Activated naive CD4-positive, alpha-beta T cell treated with anti-CD3 and anti-CD28 coated beads, Interleukin-2, amount 10 ng/mL, durations not matched to agents 7 days and 5 days (primary cell): ENCODE measurements at places on chromosomes 6 and 20.
A peak's percentile ranks its signal among the peaks of the same experiment; 100 is the strongest.

DNA sequence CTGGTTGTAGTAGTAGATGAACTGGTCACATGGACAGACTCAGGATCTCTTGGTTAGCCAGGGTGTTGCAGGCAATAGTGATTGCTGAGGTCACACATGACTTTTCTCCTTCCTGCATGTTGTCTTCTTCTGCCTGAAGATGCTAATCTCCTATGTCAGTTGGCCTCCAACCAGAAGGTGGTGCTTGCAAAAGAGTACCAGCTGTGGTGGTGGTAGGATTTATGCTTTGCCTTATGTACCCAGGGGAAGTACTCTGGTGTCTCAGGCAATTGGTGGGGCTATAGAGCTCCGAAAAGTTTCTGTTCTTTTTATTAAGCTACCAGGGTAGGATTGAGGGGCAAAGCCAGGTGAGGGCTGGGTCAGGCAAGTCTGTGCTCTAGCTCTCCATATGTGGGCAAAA, 98.5 kb downstream of the CARMIL1 start:
- H3K36me3 ChIP-seq, result no peaks in the 10 kb centered on the region
- H3K27me3 ChIP-seq, result peaks cover 5% of the 10 kb centered on the region
- no peak overlapping the region for H3K27ac ChIP-seq
- H3K4me1 ChIP-seq, result peaks cover 4% of the 10 kb centered on the region
- no peak overlapping the region for H3K4me3 ChIP-seq

GRCh38 chr6:166202321-166202733, 34.7 kb upstream of the TBXT start:
- no peak for DNase-seq
- no peaks in the 10 kb centered on the region for H3K36me3 ChIP-seq
- H3K4me3 ChIP-seq, result no peak overlapping the region
- H3K4me1 ChIP-seq, result peaks cover 4% of the 10 kb centered on the region

- peaks cover 5% of the 10 kb centered on the region for H3K27me3 ChIP-seq
- no peaks in the 10 kb centered on the region for H3K4me1 ChIP-seq
- no peak for DNase-seq
- no peak overlapping the region for H3K27ac ChIP-seq
Measured at GRCh38 chr6:139778688-139779087, 404.2 kb upstream of the CITED2 start.

DNA sequence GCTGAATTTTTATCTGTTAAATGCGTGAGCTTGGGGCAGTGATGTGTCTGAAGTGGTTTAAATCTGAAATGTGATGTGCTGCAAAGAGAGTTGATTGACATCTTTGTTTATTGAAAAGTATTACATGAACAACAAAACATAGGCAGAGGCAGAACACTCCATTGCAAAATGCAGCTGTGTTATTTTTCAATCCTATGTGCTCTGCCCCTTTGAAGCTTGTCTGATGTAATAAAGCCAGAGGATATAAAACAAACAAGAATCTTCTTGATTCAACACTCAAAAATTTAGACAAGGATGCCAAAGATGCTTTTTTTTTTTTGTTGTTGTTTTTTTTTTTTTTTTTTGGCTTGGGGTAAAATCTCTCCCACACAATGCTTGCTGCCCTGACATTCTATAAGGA, 482.4 kb upstream of the MMS22L start:
- no peaks in the 10 kb centered on the region for H3K27me3 ChIP-seq
- no peak for DNase-seq
- H3K4me3 ChIP-seq, result no peak overlapping the region
- no peaks in the 10 kb centered on the region for H3K4me1 ChIP-seq

GRCh38 chr6:47303342-47303741, 6.4 kb downstream of the TNFRSF21 start:
- H3K4me3 ChIP-seq, result no peak overlapping the region
- no peak overlapping the region for H3K27ac ChIP-seq
- H3K27me3 ChIP-seq, result peaks cover 47% of the 10 kb centered on the region
- no peaks in the 10 kb centered on the region for H3K36me3 ChIP-seq
- H3K4me1 ChIP-seq, result peaks cover 1% of the 10 kb centered on the region

- H3K36me3 ChIP-seq, result no peaks in the 10 kb centered on the region
- H3K4me1 ChIP-seq, result no peaks in the 10 kb centered on the region
- DNase-seq, result no peak
- no peaks in the 10 kb centered on the region for H3K27me3 ChIP-seq
Measured at GRCh38 chr20:22679197-22679596, 94.8 kb upstream of the FOXA2 start.

DNA sequence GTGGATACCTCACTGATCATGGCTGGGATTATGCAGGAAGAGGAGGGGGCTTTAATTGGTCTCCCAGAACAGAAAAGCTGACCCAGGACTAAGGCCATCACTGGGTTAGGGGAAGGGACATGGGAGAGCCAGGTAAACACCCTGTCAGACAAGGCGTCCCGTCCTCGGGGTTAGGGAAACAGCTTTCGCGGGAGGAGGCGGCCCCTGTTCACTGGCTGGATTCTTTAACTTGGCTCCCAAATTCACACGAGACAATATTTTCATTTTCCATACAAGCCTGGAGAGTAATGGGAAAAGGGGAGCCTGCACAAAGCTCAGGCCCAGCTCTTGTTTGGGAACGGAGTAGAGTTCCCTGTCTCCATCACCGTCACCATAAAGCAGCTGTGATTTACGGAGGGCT, 29.3 kb downstream of the KCNK5 start:
- H3K36me3 ChIP-seq, result peaks cover 3% of the 10 kb centered on the region
- H3K4me3 ChIP-seq, result no peak overlapping the region
- no peaks in the 10 kb centered on the region for H3K4me1 ChIP-seq

DNA sequence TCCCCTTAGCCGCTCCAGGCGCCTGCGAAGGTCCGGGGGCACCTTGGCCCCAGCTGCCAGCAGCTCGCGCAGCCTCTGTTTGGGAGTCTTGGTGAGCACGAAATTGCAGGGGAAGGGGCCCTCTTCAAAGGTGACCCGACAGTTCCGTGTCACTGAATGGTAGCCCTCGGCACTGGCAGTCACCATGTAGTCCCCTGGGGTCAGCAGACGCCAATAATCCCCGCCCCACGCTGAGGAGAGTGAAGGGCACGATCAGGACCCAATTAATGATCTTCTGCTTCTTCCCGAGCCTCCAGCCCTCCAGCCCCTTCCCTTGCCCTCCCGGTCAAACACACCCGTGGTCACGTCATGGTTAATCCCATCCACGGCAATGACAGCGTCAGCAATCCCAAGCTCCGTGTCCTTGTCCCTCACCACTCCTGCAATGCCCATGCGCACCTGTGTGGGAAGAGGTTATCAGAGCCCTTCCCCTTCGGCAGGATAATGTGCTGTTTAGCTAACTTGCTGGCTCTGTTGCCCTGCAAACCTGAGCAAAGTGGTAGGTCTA, 6.2 kb downstream of the CPXM1 start:
- DNase-seq, result no peak
- H3K27ac ChIP-seq, result no peak overlapping the region
- H3K4me1 ChIP-seq, result peaks cover 5% of the 10 kb centered on the region
- H3K27me3 ChIP-seq, result peaks cover 57% of the 10 kb centered on the region
- no peak overlapping the region for H3K4me3 ChIP-seq

DNA sequence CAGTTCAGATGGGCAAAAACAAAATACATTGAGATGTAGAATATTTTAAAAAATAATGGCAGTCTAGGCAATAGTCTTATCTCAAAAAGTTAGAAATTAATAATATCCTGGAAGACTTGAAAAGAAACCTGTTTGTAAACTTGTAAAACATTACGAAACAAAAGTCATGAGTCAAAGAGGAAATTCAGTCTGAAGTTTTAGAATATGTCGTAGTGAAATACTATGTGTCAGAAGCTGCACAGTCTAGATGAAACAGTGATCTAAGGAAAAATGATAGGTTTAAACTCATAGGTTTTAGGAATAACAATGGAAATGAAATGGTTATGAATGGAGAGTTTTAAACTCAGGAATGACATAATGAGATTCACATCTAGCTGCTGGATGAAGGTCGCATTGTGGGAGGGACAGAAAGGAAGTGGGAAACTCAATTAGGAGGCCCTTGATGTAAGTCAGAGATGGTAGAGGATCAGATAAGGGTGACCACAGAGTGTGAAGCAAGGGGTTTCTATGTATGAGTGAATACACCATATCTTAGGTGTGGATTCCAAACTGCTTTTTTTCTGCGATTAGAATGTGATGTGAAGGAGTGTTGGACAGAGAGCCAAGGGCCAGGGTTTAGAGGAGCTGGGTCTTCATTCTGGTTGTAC, 2.8 kb downstream of the SNRPB2 start:
- H3K36me3 ChIP-seq, result peaks cover 62% of the 10 kb centered on the region
- no peak for DNase-seq
- H3K4me3 ChIP-seq, result no peak overlapping the region
- H3K27ac ChIP-seq, result peak overlapping the region; percentile 5
- peaks cover 52% of the 10 kb centered on the region for H3K4me1 ChIP-seq

DNA sequence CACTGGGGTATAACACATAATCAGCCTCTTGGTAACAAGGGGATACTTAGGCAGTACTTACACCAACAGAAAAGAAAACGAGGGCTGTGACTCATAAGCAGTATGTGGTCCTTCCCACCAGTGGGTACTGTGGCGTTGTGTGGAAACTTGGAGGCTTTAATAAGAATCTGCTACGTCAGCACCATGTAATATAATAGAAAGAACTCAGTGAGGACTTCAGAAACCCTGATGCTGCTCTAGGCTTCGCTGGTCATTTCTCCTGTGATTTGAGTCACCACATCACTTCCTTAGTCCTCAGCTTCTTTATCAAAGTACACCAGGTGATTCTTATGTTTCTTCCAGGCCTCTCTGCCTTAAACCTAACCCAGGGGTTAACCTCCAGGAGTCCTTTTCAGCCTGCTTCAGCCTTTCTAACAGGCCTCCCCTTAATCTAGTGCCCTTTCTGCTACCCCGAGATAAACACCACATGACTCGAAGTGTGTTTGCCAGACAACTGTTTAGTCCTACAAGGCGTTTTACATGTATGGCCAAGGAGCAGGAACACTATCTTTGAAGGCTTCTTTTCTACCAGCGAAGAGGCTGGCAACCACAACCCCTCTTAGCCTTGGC, 68.5 kb downstream of the FYN start:
- H3K4me3 ChIP-seq, result peak overlapping the region; percentile 5
- H3K27me3 ChIP-seq, result no peaks in the 10 kb centered on the region
- H3K27ac ChIP-seq, result peak overlapping the region; percentile 88
- peaks cover 49% of the 10 kb centered on the region for H3K36me3 ChIP-seq
- H3K4me1 ChIP-seq, result peaks cover 85% of the 10 kb centered on the region

GRCh38 chr6:127971945-127972391, 71.1 kb upstream of the THEMIS start:
- peaks cover 69% of the 10 kb centered on the region for H3K4me1 ChIP-seq
- no peaks in the 10 kb centered on the region for H3K27me3 ChIP-seq
- DNase-seq, result peak; percentile 67
- H3K27ac ChIP-seq, result peak overlapping the region; percentile 97

- no peak overlapping the region for H3K27ac ChIP-seq
- H3K36me3 ChIP-seq, result peaks cover 15% of the 10 kb centered on the region
- H3K27me3 ChIP-seq, result no peaks in the 10 kb centered on the region
- H3K4me1 ChIP-seq, result peaks cover 10% of the 10 kb centered on the region
- DNase-seq, result no peak
Measured at GRCh38 chr6:36067374-36068011, 39.9 kb downstream of the MAPK14 start.

- no peak overlapping the region for H3K4me3 ChIP-seq
- peaks cover 5% of the 10 kb centered on the region for H3K4me1 ChIP-seq
- no peak for DNase-seq
- no peak overlapping the region for H3K27ac ChIP-seq
Measured at GRCh38 chr20:2390951-2391675, 10.4 kb downstream of the TGM6 start.
